Stimulated activated CD8-positive, alpha-beta memory T cell treated with anti-CD3 and anti-CD28 coated beads, Interleukin-4, amount 100 ng/mL, for 24 hours (primary cell): ENCODE measurements at places on chromosomes 11 and 22.

GRCh38 chr22:49398646-49399045 is 429.0 kb downstream of the BRD1 start:
- no peak for DNase-seq

GRCh38 chr22:40853961-40854360 is 2.5 kb downstream of the ST13 start:
- no peak for DNase-seq

DNA sequence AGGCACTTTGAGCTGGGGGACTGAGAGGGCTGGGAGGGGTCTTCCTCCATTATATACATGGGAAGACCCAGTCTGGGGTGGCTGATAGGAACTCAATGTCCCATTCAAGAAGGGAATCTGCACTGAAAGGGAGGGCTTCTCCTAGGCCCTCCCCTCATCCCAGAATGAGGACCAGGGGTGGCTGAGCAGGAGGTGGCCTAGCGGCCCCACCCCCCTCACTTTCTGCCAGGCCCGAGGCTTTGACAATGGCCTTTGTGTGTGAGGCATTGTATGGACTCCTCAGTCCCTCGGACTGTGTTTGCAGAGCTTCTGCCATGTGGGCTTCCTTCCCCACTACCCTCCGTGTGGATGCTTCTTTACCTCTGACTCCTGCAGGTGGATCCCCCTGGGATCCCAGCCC is 65.7 kb downstream of the NECTIN1 start:
- no peak for DNase-seq

GRCh38 chr11:103851166-103851651 is 185.2 kb upstream of the DDI1 start:
- DNase-seq, result no peak

- no peak for DNase-seq
These were observed 3.6 kb upstream of the INPP5J start for GRCh38 chr22:31119026-31119717.

- DNase-seq, result no peak
These were observed 48.3 kb upstream of the PICALM start for GRCh38 chr11:86117001-86117711.

DNA sequence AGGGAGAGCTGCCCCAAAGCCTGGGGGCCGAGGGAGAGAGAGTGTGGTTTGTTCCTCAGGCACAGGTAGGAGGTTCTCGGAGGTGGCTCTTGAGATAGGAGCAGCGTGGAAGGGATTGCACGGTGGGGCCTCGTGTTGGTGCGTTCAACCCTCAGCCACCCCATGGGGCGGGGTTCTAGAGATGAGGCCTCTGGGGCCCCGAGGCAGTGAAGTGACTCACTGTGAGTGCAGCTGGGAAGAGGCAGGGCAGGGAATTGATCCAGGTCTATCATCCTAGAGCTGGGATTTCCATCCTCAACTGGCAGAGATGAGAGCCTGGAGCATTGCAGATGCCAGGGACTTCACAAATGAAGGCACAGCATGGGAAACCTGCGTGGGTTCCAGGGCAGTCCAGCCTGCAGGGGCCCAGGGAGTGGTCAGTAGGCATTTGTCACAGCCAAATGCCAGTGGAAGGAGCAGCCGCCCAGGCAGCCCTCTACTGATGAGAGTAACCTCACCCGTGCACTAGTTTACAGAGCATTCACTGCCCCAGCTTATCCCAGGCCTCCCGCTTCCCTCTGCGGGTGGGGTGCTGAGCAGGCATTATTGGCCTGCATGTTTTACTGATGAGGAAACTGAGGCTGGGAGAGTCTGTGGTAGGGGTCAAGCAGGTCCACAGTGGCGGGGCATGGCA is 5.1 kb upstream of the SMARCB1 start:
- DNase-seq, result no peak

DNA sequence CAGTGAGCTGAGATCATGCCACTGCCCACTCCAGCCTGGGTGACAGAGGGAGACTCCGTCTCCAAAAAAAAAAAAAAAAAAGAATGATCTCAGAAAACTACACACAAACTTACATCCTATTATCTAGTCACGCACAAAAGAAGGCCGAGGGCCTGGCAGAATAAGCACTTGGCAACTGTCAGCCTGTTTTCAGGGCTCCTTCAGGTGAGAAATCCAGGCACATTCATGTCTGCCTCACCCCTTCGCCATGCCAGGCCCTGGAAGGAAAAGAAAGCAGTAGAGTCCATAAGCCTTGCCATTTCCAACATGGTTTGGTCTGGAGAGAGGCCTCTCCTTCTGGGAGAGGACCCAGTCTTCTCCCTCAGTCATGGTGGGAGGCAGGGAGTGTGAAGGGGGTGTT is 30.9 kb downstream of the C11orf58 start:
- no peak for DNase-seq

DNA sequence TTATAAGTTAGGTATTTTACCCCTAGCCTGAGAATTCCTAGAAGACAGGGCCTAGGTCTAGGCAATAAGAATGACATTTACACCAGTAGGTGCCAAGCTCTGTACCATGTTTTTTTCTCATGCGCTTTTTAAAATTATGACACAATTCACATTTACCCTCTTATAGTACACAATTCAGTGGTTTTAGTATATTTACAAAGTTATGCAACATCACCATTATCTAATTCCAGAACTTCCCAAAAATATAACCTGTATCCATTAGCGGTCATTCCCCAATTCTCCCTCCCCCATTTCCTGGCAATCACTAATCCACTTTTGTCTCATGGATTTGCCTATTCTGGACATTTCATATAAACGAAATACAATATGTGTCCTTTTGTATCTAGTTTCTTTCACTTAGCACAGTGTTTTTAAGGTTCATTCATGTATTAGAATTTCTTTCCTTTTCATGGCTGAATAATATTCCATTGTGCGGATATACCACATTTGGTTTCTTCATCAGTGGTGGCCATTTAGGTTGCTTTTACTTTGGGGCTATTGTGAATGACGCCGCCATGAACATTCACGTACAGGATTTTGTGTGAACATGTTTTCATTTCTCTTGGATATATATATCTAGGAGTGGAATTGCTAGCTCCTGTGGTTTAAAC is 92.4 kb downstream of the MICAL2 start:
- DNase-seq, result no peak

DNA sequence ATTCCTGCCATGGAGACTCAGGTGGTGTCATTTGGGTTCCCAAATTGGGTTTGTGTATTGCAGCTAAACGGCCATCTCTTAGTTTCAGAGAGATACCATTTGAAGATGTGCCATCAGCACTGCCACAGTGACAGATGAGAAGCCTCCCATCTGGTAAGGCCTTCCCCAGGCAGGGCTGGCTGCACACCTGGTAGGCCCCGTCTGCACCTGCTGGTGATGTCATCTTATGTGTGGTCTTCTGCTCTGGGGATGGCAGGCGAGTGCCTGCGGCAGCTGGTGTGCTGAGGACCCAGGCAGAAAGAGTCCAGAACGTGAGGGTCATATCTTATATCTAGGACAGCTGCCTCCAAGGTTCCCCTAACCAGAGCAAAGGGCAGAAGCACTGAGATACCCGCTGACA is 100.6 kb downstream of the CSNK2A3 start:
- no peak for DNase-seq

DNA sequence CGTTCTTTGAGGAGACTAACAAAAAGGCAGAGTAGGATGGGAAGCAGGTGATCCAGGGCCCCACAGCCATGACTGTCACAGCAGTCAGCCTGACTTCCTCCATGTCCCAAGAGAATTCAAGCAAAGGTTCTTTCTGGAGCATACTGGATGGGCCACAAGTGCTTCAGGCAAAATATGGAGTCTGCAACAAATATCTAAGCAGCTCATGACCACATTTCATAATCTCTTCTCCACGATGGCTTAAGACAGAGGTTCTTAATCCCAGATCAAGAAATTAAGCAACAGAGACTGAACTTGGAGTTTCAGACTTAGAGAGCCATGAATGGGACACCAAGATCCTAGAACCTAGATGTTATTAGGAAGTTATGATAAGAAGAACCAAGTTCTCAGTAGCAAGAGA is 31.6 kb downstream of the GUCY1A2 start:
- DNase-seq, result no peak

- no peak for DNase-seq
These were observed 55.0 kb downstream of the RTL6 start for GRCh38 chr22:44442851-44443595.

DNA sequence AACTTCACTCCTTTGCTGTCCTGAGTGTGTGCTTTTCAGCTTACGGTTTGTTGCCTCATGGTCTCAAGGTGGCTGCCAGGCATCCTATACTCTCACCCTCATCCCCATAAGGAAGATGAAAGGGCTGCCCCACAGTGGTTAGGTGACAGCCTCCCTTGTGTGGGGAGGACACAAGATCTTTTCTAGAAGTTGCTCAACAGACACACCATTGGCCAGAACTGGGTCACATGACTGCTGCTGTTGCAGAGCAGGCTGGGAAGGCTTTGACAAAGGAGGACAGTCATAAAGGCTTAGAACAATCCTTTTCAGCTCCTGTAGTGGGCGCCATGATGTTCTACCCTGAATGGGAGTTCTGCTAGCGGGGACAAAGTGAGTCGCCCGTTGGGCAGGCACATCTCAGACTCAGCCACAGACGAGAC is 69.7 kb upstream of the RASD2 start:
- no peak for DNase-seq

- no peak for DNase-seq
These were observed 1231.7 kb downstream of the LRRC4C start for GRCh38 chr11:40227730-40228129.

DNA sequence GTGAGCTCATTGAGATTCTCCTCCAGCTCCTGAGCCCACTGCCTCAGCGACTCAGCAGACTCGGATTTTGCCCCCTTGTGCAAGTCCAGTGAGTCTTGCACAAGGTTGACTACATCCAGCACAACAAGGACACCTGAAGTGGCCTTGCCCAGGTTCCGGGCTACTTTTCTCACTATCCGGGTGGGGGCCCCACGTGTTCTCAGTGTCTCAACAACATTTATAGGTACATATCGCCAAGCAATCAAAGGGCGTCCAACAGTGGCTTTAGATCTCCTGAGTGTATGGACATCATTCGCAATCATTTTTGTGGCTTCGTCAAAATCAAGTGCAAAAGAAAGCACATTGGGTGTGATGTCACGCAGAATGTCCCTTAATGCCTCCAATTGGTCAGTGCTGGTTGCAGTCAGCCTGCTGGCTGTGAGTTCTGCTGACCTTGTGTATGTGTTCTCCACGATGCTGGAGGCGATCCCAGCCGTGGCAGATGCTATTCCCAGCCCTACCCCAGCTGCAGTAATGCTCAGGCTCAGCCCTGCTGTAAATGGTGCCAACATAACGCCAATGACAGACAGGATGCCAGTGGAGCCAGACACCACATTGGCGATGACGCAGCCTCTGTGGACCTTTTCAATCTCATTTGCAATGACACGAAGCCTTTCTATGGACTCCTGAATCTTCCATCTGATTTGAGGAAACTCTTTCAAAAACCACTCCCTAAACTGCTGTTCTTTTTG is 10.3 kb downstream of the APOL4 start:
- no peak for DNase-seq

DNA sequence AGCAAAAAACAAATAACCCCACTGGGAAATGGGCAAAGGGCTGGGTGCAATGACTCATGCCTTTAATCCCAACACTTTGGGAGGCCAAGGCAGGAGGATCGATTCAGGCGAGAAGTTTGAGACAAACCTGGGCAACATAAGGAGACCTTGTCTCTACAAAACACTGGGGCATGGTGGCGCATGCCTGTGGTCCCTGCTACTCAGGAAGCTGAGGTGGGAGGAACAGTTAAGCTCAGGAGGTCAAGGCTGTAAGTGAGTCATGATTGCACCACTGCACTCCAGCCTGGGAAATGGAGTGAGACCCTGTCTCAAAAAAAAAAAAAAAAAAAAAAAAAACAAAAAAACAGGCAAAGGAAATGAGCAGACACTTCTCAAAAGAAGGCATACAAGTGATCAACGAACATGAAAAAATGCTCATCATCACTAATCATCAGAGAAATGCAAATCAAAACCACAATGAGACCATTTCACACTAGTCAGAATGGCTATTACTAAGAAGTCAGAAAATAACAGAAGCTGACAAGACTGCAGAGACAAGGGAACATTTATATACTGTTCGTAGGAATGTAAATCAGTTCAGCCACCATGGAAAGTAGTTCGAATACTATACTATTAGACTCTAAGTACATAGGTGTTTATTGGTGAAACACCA is 48.2 kb upstream of the SMCO4 start:
- DNase-seq, result no peak

- DNase-seq, result no peak
These were observed 7.9 kb downstream of the NCF4 start for GRCh38 chr22:36868546-36869181.

- no peak for DNase-seq
These were observed 49.8 kb downstream of the APIP start for GRCh38 chr11:34866375-34866774.

GRCh38 chr22:46054091-46055073 is 77.4 kb upstream of the WNT7B start:
- no peak for DNase-seq

- DNase-seq, result no peak
These were observed 34.3 kb downstream of the AMOTL1 start for GRCh38 chr11:94802501-94802900.

DNA sequence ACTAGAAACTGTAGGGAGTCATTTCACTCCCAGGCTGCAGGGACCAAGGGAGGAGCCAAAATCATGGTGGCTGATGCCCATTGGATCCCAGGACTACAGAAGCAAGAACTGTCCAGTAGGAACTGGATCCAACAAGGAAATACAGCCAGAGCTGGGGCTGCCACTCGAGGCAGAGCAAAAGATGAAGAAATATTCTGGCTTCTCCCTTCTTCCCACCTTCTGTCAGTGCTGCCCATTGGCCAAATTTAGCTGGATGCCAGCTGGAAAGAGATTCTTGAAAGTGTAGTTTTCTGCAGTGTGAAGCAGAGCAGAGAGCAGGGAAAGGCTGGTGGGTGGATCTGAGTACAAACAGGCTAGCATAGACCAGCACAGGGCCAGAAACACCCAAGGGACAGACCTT is 45.6 kb downstream of the COMMD9 start:
- DNase-seq, result no peak

DNA sequence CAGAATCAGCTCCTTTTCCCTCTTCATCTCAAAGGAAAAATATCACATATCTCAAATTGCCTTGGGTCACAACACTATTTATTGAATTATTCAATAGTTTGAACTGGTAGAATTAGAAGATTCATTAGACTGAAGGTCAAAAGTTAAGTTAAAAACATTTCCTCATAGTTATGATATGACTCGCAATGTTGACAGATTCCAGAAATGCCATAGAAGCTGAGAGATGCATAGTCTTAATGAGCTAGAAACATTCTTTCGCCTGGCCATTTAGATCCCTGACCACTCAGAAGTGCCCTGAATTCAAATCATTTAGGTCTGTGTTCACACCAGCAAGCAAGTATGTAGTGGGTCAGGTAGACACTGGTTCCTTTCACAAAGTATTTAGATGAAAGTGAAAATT is 44.4 kb downstream of the FAT3 start:
- no peak for DNase-seq
